ENCODE measurements at places on chromosomes 5 and 9. TPM values are rescaled to one million over a fixed set of nuclear protein-coding genes. Genes with fewer than 3 reads are reported as not detected.

CCL28 gene
- 0.17 TPM for total RNA-seq

- no peak overlapping the region for H3K27ac ChIP-seq
- H3K27me3 ChIP-seq: no peaks in the 10 kb centered on the region
- DNase-seq: no peak
- no peaks in the 10 kb centered on the region for H3K4me1 ChIP-seq
- H3K4me3 ChIP-seq: no peak overlapping the region
- no peaks in the 10 kb centered on the region for H3K36me3 ChIP-seq
Measured at GRCh38 chr9:2755285-2755684, 38.0 kb downstream of the KCNV2 start.

DNA sequence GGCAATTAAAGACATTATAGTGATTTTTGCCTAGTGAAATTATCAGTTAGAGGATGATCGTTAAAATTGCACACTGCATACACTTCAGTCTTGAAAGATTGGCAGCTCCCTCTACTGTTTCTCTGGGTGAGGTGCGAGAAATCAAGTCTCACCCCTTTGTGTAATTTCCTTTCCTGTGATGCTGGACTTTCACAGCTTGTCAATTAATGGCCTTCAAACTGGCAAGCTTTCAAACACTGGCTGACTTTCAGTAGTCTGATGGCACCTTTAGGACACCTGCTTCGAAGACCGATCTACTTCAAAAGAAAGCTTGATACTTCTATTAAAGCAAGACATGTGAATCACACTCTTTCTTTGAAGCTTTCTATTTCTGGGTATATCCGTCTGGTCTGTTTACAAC, 706.7 kb upstream of the PTPRD start:
- H3K27me3 ChIP-seq: no peaks in the 10 kb centered on the region
- DNase-seq: no peak
- H3K27ac ChIP-seq: no peak overlapping the region

AFAP1L1 gene
- total RNA-seq: 29.7 TPM

DNA sequence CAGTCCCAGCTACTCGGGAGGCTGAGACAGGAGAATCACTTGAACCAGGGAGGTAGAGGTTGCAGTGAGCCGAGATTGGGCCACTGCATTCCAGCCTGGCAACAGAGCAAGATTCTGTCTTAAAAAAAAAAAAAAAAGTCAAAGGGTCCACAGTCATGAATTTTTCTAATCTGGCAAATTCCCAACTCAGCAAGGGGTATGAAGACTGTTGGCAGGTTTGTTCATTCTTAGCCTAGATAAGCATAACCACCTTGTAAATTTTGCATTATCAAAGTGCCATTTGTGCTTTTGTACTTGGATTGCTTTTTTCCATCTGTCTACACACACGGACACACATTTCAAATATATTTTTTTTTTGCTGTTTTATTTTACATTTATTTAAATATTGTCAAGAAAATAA, 299.8 kb upstream of the NUDT12 start:
- no peaks in the 10 kb centered on the region for H3K4me1 ChIP-seq
- DNase-seq: no peak
- no peak overlapping the region for H3K27ac ChIP-seq
- H3K4me3 ChIP-seq: no peak overlapping the region
- no peaks in the 10 kb centered on the region for H3K27me3 ChIP-seq
- H3K36me3 ChIP-seq: no peaks in the 10 kb centered on the region

GRCh38 chr9:135009051-135009560, 78.4 kb upstream of the OLFM1 start:
- H3K4me1 ChIP-seq: no peaks in the 10 kb centered on the region
- peak; percentile 46 for DNase-seq
- H3K27ac ChIP-seq: no peak overlapping the region
- no peaks in the 10 kb centered on the region for H3K36me3 ChIP-seq
- H3K27me3 ChIP-seq: peaks cover 5% of the 10 kb centered on the region
- no peak overlapping the region for H3K4me3 ChIP-seq

ADAMTS13 gene
- total RNA-seq: 2.5 TPM

DNA sequence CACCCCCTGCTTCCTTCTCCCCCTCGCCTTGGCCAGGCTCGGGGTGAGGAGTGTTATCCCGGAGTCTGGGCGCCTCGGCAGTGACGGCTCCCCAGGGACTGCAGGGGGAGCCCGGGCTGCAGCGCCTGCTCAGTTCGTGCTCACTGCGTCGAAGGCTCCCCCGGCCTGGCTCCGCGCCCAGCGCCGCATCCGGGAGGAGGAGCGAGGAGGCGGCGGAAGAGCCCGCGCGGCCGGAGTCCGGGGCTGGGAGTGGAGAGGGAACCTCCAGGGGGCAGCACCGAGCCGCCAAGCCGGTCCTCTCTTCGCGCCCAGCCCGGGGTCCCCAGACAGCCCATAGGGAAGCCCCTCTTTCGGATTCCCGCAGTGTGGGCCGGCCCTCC, 1.3 kb upstream of the EGR1 start:
- peak overlapping the region; percentile 93 for H3K4me3 ChIP-seq
- peaks cover 5% of the 10 kb centered on the region for H3K4me1 ChIP-seq

DNAH5 gene
- total RNA-seq: 0.08 TPM

TYRP1 gene
- 3.0 TPM for total RNA-seq

MORN5 gene
- total RNA-seq: not detected

DNA sequence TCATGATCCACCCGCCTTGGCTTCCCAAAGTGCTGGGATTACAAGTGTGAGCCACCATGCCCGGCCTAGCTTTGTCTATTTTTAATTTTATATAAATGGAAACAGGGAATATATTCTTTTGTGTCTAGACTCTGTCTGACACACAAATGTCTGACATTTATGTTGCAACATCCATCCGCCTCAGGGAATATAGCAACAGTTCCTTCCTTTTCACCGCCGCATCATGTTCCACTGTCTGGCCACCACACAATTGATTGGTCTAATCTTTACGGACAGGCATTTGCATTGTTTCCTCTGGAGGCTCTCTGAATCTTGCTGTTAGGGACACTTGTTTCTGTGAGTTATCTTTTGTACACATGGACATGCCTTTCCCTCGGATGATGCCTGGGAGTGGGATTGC, 20.1 kb upstream of the TBC1D9B start:
- H3K27me3 ChIP-seq: no peaks in the 10 kb centered on the region
- H3K27ac ChIP-seq: no peak overlapping the region
- no peaks in the 10 kb centered on the region for H3K4me1 ChIP-seq
- no peak for DNase-seq
- no peak overlapping the region for H3K4me3 ChIP-seq
- no peaks in the 10 kb centered on the region for H3K36me3 ChIP-seq

DNA sequence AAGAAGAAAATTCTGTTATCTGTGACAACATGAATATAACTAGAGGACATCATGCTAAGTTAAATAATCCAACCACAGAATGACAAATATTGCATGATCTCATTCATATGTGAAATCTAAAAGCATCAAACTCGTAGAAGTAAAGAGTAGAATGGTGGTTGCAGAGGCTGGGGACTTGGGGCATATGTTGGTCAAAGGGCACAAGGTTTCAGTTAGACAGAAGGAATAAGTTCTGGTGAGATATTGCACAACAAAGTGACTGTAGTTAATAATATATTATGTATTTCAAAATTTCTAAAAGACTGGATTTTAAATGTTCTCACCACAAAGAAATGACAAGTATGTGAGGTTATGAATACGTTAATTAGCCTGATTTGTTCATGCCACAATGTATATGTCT, 24.8 kb downstream of the GRIA1 start:
- no peak for DNase-seq
- H3K4me1 ChIP-seq: no peaks in the 10 kb centered on the region
- no peaks in the 10 kb centered on the region for H3K36me3 ChIP-seq
- no peak overlapping the region for H3K27ac ChIP-seq
- H3K27me3 ChIP-seq: no peaks in the 10 kb centered on the region

GGTA1 gene
- total RNA-seq: 7.0 TPM

DNA sequence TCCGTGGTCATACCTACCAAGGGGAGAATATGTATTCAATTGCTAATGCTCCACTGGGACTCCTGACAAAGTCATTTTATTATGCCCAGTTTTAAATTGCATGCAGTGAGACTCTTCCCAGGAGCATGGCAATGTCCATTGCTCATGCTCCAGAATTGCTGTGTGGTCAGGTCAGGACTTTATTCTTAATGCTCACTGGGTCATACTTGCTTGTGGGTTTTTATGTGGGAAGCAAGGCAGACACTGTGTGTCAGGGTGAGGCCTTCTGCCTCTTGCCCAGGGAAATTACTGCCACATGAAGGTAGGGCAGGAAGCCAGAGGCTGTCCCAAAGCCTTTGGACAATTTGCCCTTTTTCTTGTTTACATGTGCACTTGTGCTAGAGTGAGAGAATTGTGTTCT, 164.6 kb upstream of the MEF2C start:
- H3K27ac ChIP-seq: peak overlapping the region; percentile 75
- H3K27me3 ChIP-seq: no peaks in the 10 kb centered on the region
- H3K4me1 ChIP-seq: peaks cover 13% of the 10 kb centered on the region
- no peaks in the 10 kb centered on the region for H3K36me3 ChIP-seq
- no peak overlapping the region for H3K4me3 ChIP-seq
- no peak for DNase-seq

DNA sequence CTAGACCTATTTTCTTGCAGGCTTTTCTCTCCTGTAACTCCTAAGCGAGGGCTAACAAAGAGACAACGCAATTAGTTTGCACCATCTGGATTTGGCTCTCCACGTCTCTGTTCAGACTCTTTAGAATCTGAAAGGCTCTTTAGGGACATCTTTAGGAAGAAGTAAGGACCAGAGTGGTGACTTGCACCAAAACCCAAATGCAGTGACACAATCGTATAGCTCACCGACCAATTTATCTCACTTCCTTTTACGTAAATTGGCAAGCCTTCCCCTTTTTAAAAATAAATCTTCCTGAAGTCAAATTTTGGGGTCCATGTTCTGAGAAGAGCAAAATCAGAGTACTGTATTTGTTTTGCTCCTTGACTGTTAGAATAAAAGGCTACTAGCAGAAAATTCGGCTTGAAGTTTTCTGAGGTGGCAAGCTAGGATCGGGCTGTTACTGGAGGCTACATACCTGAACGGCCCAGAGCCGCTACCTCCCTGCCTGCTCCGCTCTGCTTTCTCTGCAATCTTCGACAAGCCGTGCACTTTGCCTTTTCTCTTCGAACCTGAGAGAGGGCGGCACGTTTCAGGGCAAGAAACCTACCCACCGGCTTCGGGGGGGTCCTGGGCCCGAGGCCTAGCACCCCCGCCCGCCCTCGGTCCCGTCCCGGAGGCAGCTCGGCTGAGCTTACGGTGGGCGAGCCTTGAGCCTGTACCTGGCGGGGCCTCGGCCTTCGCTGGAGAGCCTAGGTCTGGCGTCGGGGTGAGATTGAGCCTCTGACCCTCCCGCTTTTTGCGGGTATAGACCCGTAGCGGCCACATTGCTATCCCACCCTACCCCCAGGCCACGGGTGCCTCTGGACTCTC, 537 bp downstream of the MEIKIN start:
- H3K4me3 ChIP-seq: no peak overlapping the region
- H3K27me3 ChIP-seq: no peaks in the 10 kb centered on the region
- no peaks in the 10 kb centered on the region for H3K4me1 ChIP-seq

- H3K27me3 ChIP-seq: no peaks in the 10 kb centered on the region
- H3K36me3 ChIP-seq: peaks cover 58% of the 10 kb centered on the region
- no peak for DNase-seq
- H3K4me1 ChIP-seq: peaks cover 48% of the 10 kb centered on the region
- H3K4me3 ChIP-seq: no peak overlapping the region
Measured at GRCh38 chr5:177142098-177142611, 8.6 kb downstream of the NSD1 start.

NUDT12 gene
- 12.1 TPM for total RNA-seq

SNX18 gene
- total RNA-seq: 13.0 TPM

DNA sequence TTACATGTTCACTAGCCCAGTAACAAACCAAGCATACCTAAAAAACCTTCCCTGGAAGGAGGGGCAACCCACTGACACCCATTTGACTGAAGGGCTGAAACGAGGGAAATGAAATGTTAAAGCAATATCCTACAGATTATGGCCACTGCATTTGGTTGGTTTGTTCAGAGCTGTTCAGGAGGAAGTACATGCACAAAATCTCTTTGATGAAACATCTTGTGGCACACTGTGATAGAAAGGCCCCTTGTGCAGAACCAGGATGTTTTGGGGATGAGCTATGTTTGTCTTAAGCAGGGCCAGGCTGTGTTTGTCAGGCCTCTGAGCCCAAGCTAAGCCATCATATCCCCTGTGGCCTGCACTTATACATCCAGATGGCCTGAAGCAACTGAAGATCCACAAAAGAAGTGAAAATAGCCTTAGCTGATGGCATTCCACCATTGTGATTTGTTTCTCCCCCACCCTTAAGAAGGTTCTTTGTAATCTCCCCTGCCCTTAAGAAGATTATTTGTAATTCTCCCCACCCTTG, 467.3 kb upstream of the PIK3R1 start:
- no peaks in the 10 kb centered on the region for H3K27me3 ChIP-seq
- H3K36me3 ChIP-seq: no peaks in the 10 kb centered on the region
- no peak overlapping the region for H3K27ac ChIP-seq

ENHO gene
- total RNA-seq: not detected

All from psoas muscle (tissue), 8 donors.